ENCODE measurements at places on chromosomes 3 and 15. TPM values are rescaled to one million over a fixed set of nuclear protein-coding genes. Genes with fewer than 3 reads are reported as not detected.

CRTAP gene
- total RNA-seq: 341 TPM

GATM gene
- 44.3 TPM for total RNA-seq

EPHB3 gene
- total RNA-seq: 2.8 TPM

ERC2 gene
- total RNA-seq: 5.7 TPM

TNFAIP8L3 gene
- 7.9 TPM for total RNA-seq

CPB1 gene
- not detected for total RNA-seq

NPAP1 gene
- total RNA-seq: not detected

SNTN gene
- total RNA-seq: not detected

ANKRD63 gene
- not detected for total RNA-seq

LRRC3B gene
- total RNA-seq: 0.41 TPM

OSBPL10 gene
- 19.6 TPM for total RNA-seq

OGG1 gene
- 34.6 TPM for total RNA-seq

DNA sequence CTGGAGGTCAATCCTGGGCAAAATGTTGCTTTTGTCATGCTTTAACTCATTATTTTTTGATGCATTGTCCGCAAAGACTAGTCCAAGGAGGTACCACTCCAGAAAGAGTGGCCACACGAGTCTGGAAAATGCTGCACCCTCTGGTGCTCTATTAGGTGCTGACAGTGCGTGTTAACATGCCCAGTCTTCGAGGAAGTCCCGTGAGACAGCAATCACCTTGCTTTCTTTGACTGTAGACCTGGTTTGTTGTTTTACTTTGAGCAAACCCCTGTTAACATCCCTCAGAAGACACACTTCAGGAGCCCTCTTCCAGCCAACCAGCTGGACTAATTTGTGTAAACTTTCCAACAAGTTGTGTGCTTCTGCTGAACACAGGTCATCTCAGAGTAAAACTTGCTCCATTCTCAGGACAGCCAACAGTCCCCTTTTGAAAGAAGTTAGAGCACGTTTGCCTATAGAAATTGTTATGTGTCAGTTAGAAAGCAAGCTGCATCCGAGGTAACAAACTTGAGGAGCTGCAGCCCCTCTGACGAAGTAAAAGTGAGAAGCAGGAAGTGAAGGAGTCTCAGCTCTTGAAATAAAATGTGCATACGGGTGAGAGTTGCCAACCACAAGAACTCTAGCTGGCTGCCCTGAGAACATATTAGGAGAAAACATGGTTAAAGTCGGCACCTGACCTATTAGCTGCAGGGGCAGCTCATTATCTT, 205.0 kb downstream of the LPP start:
- DNase-seq: no peak

GRCh38 chr15:51652084-51652668, 29.1 kb upstream of the SCG3 start:
- no peak for DNase-seq

- DNase-seq: no peak
Measured at GRCh38 chr3:48064292-48064829, 48.1 kb upstream of the MAP4 start.

DNA sequence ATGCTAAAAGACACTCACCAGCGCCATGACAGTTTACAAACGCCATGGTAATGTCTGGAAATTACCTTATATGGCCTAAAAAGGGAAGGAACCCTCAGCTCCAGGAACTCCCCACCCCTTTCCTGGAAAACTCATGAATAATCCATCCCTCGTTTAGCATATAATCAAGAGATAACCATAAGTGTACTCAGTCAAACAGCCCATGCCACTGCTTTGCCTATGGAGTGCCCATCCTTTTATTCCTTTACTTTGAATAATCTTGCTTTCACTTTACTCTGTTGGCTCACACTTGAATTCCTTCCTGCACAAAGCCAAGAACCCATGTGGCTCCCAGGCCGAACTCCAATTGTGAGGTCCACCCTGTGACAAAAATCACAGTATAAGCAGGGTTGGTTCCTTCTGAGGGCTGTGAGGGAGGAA, 19.1 kb upstream of the FSTL1 start:
- no peak for DNase-seq

DNA sequence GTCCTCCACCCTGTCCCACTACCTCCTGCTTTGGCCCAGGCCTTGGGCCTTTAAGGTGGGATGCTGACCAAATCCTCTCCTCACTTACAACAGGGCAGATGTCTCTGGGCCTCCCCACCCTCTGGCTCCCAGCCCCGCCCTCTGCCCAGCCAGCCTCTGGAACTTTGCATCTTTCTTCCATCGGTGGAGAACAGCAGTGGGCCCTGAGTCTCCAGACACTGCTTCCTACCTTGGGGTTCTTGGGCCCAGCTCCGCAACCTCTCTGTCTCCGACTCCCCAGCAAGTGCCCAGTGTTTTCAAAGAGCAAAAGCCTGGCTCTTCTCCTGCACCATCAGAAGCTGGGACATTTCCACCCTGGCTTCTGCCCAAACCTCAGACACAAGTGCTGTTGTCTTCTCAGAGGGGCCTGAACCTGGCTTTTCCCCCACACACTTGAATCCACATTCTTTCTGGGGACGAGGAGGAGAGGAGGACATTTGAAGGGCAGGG, 33.1 kb downstream of the MRAS start:
- peak; percentile 81 for DNase-seq

- DNase-seq: no peak
Measured at GRCh38 chr15:66128116-66128680, 125.4 kb downstream of the MEGF11 start.

DNA sequence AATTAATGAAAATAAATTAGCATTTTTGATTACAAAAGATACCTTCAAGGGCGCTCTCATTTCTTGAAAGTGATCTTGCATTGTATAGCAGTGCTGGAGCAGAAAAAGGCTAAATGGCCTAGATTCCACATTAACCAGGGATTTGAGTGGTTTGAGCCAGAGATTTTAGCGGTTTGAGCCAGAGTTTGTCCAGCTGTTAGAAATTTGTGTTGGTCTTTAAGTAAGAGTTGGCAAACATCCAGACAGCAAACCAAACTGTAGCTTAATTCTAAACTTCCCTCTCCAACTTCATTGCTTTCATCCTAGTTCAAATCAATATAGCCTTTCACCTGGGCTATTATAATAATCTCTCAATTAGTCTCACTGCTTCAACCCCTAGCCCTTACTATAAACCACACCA, 351.7 kb downstream of the IGSF11 start:
- no peak for DNase-seq

GRCh38 chr3:195809291-195809785, 2.4 kb downstream of the MUC4 start:
- peak; percentile 57 for DNase-seq

DNA sequence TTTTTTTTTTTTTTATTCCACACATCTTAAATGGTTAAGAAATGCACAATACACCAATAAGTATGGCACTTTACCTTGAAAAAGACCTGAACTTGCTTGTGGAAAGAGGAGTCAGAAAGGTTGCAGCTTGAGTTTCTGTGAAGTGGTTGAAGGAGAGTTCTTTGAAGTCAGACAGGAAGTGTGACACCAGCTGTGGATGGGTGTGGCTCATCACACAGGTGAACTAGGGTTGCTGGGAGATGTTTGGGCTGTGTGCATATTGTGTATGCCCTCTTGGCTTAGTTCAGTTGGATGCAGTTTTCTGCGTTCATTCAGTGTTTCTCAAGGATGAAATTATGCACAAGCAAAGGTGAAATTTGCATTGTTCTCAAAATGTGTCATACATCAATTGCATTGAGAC, 6.3 kb downstream of the AEN start:
- DNase-seq: peak; percentile 9

DNA sequence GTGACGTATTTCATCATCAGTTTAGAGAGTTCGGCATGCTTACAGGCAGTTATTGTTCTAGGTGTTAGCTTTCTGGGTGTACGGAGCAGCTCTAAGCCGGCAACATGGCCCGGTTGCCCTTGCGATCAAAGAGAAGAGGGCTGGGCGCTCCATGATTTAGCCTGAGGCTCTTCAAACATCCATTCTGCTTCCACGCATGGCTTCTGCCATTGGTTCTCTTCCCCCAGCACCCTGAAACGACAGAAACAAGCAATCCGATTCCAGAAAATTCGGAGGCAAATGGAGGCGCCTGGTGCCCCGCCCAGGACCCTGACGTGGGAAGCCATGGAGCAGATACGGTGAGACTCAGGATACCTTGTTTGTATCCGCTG, 574 bp downstream of the NGRN start:
- DNase-seq: peak; percentile 73

- DNase-seq: peak; percentile 57
Measured at GRCh38 chr15:88636654-88637053, 2.2 kb upstream of the ISG20 start.

- DNase-seq: no peak
Measured at GRCh38 chr3:74516019-74516418, 98.4 kb downstream of the CNTN3 start.

DNA sequence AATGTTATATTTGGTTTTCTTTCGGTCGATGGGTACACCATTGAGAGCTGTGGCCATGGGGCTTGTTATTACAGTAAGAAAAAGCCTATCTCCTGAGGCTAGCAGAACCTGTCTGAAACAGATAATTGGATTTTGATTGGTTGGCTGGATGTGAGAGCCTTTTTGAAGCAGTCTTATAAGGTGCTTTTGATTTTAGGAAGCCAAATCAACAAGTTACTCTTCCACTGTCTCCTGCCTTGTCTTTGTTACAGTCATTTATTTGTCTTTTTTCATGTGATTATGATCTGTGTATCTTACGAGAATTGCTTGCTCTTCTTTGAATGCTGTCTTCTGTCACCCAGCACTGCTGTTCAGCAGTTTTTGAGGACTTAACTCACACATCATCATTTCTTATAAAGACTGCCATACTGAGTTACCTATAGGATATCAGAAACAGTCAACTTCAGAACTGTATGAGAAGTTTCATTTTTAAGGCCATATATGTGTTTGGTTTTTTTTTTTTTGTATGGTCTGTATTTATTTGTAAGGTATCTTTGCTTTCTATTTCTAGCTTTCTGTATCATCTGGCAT, 51.1 kb downstream of the MEF2A start:
- DNase-seq: no peak

DNA sequence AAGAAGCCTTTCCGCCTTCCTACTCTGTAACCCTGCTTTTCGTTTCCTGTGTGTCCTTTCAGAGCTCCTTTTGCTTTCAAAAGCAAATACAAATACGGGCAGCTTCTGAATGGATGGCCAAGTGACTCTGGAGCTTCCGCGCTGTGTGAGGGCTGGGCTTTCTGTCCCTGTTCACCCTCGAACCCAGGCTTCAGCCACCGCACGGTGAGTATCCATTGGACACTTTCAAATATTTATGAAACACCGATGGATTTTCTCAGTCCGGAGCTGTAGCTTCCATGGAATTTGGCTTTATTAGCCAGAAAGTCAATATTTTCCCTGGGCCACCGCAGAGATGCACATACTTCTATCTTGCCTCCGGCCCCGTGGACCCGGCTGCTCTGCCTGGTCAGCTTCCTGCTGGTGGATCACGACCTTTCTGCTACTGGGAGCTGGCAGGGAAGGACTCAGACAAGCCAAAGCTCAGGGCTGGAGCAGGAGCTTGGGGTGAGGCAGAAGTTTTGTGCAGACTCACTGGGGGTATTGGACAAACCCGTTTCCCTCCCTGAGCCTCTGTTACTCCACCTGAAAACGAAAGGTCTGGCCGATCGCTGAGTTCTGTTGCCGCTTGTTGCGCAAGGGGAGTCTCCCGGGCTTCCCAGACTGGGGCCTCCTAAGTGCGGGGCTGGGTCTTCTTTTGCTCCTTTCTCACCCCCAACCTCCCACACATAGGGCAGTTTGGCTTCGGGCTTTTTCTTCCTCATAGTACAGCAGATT, 63.6 kb downstream of the LINGO1 start:
- DNase-seq: no peak

GRCh38 chr15:75195766-75196241, 5.9 kb upstream of the C15orf39 start:
- no peak for DNase-seq

GRCh38 chr3:119613201-119613600, 15.5 kb downstream of the PLA1A start:
- no peak for DNase-seq

GRCh38 chr3:126023390-126023789, 54.4 kb downstream of the ROPN1B start:
- DNase-seq: no peak

GRCh38 chr3:174186377-174186989, 672.7 kb upstream of the NAALADL2 start:
- no peak for DNase-seq

DNA sequence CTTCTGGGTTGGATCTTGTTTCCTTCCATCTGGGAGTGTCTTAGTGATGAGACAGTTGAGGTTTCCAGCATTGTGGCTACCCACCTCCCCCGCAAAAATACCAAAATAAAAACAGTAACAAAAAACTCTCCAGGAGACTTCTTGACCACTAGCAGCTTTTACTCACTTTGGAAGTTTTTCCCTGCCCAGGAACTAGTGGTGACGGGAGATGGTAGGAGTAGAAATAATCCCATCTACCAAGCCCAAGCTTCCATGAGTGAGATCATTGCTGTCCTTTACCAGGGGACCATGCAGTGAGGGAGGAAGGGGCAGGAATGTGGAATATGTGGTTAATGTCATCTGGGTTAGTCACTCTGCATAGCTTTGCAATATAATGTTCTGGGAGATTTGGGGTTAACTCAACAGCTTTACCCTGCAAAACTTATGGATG, 187.7 kb downstream of the ITPR1 start:
- DNase-seq: no peak

DNA sequence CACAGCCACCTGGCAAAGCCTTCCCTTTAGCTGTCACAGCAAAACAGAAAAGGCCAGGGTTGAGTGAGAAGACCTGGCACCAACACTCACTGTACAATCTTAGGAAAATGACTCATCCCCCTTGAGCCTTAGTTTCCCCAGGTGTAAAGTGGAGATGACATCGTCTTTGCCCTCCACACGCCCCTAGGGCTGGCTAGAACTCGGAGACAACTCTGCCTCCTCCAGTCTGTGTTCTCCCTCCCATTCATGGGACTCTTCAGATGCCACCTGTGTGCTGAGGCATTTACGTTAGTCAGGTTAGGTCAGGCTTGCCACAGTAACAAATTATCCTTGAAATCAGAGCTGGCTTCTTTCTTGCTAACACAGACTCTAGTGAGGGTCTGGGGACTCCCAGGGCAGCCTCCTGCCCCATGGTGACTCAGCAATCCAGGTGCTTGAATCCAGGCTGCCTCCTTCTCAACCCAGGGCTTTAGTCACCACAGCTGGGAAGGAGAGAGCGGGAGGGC, 252.6 kb downstream of the PLCL2 start:
- DNase-seq: no peak

DNA sequence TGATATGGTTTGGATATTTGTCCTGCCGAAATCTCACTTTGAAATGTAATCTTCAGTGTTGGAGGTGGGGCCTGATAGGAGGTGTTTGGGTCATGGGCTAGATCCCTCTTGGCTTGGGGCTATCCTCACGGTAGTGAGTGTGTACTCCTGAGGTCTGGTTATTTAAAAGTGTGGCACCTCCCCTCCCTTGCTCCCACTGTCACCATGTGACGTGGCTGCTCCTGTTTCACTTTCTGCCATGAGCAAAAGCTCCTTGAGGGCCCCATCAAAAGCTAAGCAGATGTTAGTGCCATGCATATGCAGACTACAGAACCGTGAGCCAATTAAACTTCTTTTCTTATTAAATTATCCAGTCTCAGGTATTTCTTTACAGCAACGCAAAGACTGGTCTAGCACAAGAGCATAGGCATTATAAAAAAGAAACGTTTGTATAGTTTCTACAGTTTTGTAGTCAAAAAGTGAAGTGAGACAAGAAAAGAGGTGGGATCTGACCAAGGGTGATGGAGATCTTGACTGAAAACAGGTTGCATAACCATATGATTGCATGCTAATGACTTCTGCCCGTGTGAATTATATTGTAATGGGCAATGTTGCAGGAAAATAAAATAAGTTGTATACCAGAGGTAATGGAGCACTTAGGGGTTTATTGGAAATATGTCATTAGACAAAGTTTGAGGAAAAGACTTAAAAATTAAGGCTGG, 28.5 kb upstream of the CLASP2 start:
- DNase-seq: no peak
